ENCODE measurements at places on chromosomes 2 and 18.

- H3K27me3 ChIP-seq: no peaks in the 10 kb centered on the region
- no peak for DNase-seq
- no peak overlapping the region for H3K4me3 ChIP-seq
Measured at GRCh38 chr18:62981566-62981965, 266.2 kb downstream of the PHLPP1 start.

DNA sequence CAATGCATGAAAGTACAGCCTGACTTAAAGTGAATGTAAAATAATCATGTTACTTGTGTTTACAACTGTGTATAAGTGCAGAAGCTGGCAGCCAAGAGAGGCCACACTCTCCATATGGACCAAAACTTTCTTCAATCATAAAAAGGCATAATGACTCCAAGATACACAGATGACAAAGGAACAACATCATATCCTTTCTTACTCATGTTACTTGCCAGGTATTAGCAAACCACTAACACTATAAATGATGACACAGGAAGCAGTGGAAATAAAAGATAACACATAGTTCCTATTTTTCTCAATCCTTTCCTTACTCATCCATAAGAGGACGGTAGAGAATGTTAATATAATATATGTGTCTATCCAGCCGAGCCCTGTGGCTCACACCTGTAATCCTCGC lies 400.0 kb upstream of the CDH2 start:
- H3K4me1 ChIP-seq: no peaks in the 10 kb centered on the region
- H3K4me3 ChIP-seq: no peak overlapping the region
- no peak for DNase-seq
- no peak overlapping the region for H3K27ac ChIP-seq
- no peaks in the 10 kb centered on the region for H3K27me3 ChIP-seq
- no peaks in the 10 kb centered on the region for H3K36me3 ChIP-seq

DNA sequence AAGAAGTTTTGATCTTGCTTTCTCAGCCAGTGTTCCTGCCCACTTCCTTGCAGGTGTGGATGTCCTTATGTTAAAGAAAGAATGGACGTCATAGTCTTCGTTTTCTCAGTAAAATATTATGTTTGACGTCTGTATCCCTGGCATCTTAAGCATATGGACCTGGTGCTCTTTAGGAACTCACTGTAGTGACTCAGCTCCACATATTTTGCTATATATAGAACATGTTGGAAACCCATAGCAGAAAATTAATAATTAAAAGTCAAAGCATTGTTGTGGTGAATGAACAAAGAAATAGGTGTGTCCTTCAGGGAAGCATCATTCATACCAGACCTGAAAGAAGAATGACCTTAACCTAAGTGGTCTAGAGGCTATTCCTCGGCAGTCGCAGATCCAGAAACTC lies 196.1 kb downstream of the MCFD2 start:
- H3K36me3 ChIP-seq: peaks cover 4% of the 10 kb centered on the region
- no peak for DNase-seq
- no peak overlapping the region for H3K27ac ChIP-seq
- H3K4me1 ChIP-seq: peaks cover 44% of the 10 kb centered on the region
- no peaks in the 10 kb centered on the region for H3K27me3 ChIP-seq
- H3K4me3 ChIP-seq: no peak overlapping the region

GRCh38 chr2:198857246-198857645 lies 600.5 kb downstream of the SATB2 start:
- H3K4me3 ChIP-seq: no peak overlapping the region
- no peak for DNase-seq
- no peaks in the 10 kb centered on the region for H3K4me1 ChIP-seq
- H3K36me3 ChIP-seq: no peaks in the 10 kb centered on the region
- no peak overlapping the region for H3K27ac ChIP-seq
- H3K27me3 ChIP-seq: no peaks in the 10 kb centered on the region

DNA sequence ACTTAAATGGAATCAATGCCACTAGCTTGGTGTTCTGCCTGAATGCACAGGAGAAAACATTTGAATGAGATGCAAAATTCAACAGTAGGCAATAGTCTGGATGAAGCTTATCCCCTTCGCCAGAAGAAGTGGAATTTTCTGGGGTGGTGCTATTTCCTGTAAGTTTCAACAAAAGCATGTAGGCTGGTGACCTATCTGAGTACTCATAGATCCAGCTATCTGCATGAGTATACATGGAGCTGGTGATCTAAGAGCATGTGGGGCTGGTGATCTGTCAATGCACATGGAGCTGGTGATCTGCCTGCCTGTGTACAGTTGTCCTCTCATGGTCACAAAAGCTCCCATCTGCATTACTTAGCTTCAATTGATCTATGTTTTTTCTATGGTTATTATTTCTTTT lies 71.2 kb downstream of the SLC9A4 start:
- H3K4me3 ChIP-seq: no peak overlapping the region
- H3K27ac ChIP-seq: no peak overlapping the region
- DNase-seq: no peak
- no peaks in the 10 kb centered on the region for H3K36me3 ChIP-seq

GRCh38 chr2:104826016-104826415 lies 27.9 kb upstream of the POU3F3 start:
- H3K4me1 ChIP-seq: no peaks in the 10 kb centered on the region
- no peak overlapping the region for H3K27ac ChIP-seq
- H3K36me3 ChIP-seq: no peaks in the 10 kb centered on the region
- peaks cover 11% of the 10 kb centered on the region for H3K27me3 ChIP-seq
- DNase-seq: no peak

DNA sequence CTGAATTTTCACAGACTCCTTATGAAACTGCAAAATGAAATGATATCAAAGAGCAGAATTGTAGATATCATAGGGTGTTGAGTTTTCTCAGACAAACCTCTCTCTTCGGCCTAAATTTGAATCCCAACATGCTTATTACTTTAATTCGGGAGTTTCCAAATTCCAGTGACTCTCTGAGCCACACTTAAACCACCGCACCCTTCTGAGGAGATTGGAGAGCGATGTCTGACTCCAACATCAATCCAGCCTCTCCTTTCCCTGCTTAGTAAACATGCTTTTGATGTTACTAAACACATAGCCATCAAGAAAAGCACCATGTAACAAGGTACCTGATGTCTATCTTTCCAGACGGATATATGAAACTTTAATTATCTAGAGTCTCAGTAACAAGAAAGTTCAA lies 103.1 kb upstream of the ARHGAP28 start:
- H3K4me1 ChIP-seq: no peaks in the 10 kb centered on the region
- no peak overlapping the region for H3K4me3 ChIP-seq
- no peaks in the 10 kb centered on the region for H3K36me3 ChIP-seq
- H3K27ac ChIP-seq: no peak overlapping the region
- no peaks in the 10 kb centered on the region for H3K27me3 ChIP-seq
